ENCODE measurements at places on chromosomes 12 and 14.

- no peak for DNase-seq
Observed at GRCh38 chr14:47207617-47208016, 467.8 kb downstream of the MDGA2 start.

- no peak for DNase-seq
Observed at GRCh38 chr14:29085546-29085945, 319.0 kb downstream of the FOXG1 start.

DNA sequence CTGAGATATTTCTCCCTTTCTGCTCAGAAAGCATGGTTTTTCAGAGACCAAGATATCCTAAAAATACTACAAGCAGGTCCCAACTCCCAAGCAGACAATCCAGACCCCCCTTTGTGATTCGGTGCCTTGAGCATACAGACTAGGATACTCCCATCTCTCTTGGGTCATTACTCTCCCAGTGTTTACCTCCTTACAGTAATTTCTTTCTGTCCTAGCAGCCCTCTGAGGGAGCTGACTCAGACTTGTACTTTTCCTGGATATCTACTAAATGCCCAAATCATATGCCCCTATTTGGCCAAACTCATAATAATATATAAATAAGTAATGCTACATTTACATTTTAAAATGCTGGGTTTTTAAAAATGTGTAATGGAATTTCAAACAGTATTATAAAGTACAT is 355.6 kb downstream of the LRIG3 start:
- no peak for DNase-seq

GRCh38 chr14:98137131-98138025 is 1134.6 kb downstream of the BCL11B start:
- no peak for DNase-seq

All from cerebellar cortex (tissue), 1 donor.